Mononuclear cell (primary cell): ENCODE measurements at places on chromosomes 3 and 15. TPM values are rescaled to one million over a fixed set of nuclear protein-coding genes. Genes with fewer than 3 reads are reported as not detected.

NEK10 gene
- 0.63 TPM for total RNA-seq

SLC25A20 gene
- total RNA-seq, result 2.2 TPM

CNTN3 gene
- total RNA-seq, result not detected

PP2D1 gene
- not detected for total RNA-seq

COL6A6 gene
- under 0.01 TPM for total RNA-seq

PCLAF gene
- 1.4 TPM for total RNA-seq

PRR20G gene
- not detected for total RNA-seq
